ENCODE measurements at places on chromosomes 3 and 15.

DNA sequence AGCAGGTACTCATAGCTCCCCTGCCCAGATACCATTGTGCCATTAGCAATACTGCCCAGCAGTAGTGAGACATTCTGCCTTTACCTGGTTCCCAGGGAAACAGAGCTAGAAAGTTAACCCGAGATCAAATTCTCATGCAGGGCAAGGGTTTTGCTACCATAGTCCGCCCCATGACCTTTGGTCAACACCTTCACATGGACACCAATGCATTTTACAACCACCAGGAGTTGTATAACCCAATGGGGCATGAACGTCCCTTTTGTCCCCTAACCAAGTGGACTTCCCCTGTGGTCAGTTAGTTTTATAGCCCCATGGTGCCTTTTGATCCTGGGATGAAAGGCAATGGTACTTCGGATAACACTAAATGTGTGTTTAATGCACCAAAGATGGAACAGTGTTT is 151.7 kb upstream of the IQSEC1 start:
- DNase-seq, result no peak

GRCh38 chr3:32758375-32758753 is 59.4 kb upstream of the TRIM71 start:
- no peak for DNase-seq

DNA sequence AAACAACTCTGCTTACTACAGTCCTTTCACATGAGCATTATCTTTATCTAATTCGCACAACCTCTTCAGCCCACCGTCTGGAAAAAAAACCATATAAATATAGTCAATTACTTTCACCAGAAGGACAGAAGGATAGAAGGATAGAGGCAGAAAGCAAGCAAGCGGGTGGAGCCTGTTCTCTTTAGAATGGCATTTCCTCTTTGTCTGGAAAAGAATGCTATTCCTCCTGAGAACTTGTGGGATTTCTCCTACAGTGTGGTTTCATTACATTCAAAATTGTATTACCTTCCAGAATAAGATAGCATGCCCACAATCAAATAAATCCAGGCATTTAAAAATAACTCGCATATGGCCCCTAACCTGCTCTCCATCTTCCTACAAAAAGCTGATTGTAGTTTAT is 23.1 kb downstream of the SLC30A4 start:
- DNase-seq, result no peak

GRCh38 chr3:183255348-183255730 is 2.3 kb downstream of the B3GNT5 start:
- no peak for DNase-seq

DNA sequence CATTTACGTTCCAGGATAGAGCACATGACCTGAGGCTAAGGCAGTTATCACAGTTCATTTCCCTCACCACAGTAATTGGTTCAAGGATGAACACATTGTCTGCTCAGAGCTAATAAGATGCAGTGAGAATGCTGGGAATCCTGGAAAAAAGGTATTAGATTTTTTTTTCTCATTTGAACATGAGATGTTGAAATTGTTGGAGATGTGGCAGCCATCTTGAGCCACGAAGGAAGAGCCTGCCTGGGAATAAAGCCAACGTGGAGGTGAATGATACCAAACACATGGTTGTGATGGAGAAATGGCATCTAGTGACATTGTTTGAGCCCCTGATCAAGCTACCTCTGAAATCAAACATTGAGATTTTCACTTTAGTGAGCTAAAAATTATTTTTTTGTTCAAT is 16.0 kb upstream of the STT3B start:
- no peak for DNase-seq

- no peak for DNase-seq
Observed at GRCh38 chr3:150146991-150147761, 176.5 kb upstream of the PFN2 start.

- DNase-seq, result no peak
Observed at GRCh38 chr3:82294609-82295008, 533.2 kb upstream of the GBE1 start.

DNA sequence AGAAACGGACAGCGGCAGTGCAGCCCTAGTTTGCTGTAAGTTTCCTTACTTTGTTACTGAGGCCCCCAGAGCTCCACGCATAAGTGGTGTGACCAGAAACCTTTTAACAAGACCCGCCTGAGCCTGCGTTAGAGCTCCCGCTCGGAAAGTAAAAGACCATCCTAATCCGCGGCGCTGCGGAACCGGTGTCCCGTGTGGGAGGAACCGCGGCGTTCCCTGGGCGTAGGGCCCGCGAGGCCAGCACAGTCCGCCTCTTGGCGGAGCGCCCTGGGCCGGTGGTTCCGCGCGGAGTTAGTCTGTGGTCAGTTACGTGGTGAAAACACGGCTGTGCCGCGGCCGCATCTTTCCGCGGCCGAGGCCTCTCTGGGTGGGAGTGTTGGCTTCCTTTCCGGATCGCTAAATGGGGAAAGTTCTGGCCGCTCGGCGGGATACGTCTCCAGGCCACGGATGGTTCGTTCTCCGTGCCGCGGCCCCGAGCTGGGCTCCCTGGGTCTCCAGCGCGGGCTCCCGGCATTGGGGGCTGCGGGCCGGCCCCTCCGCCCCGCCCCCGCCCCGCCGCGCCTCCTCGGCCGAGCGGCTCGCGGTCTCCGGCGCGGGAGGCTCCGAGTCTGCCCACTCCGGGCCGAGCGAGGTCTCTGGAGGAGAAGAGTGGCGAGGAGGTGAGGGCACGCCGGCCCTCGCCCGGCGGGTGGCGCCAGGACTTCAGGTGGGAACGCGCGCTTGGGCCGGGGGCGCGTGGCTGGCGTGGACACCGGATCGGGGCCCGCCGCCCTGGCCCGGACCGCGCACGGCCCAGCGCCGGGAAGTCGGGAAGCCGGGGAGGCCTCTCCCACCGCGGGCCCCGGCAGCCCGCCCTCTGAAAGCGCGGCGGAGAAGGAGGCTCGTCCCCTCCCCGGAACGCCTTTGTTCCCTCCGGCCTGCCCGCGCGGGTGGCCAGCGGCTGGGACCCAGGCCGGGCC is 754 bp downstream of the B3GNT5 start:
- peak; percentile 20 for DNase-seq

- DNase-seq, result no peak
Observed at GRCh38 chr15:96334705-96335410, 4.4 kb downstream of the NR2F2 start.

GRCh38 chr15:39624806-39625205 is 43.9 kb downstream of the THBS1 start:
- DNase-seq, result no peak

DNA sequence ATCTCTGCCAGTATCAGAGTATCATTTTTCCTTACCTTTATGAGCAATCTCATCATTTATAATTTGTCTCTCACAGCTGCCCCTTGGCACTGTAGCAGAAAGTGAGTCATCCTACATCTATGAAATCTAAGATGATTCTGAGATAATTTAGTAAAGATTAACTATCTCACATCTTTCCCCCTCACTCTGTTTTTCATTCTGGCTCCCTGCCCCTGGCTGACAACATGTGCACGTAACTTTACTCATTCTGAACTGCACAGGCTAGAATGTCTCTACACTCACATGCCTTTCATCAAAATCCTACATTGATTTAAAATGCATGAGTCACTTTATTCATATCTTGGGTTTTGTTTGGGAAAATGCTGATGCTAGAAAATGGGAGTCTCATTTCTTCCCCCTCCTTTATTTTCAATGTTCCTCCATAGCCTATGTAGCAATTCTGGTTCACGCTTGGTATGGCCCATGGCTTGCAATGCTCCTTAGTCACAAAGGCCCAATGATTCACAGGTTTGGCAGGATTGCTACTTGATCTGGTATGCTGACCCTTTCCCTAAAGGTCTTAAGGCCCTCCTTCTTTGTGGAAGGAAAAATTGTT is 838.5 kb downstream of the TUSC7 start:
- DNase-seq, result no peak

DNA sequence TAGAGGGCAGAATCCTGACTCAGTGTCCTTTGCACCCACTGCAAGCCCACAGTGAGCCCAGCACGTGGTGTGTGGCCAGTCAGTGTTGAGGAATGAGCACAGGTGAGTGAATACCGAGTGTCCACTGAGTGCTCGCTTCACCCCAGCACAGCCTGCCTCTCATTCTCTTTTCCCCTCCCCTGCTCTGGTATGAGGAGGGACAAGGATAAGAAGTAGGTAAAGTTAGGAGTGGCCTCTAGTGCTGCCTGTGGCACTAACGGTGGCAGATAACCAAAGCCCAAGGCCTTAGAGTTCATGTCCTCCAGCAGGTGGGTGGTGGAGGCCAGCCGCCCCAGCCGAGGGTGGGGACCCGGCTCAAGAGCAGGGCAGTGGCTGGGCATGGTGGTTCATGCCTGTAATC is 38.0 kb downstream of the PRKCD start:
- DNase-seq, result no peak

GRCh38 chr3:193816656-193817311 is 223.8 kb downstream of the OPA1 start:
- DNase-seq, result no peak

DNA sequence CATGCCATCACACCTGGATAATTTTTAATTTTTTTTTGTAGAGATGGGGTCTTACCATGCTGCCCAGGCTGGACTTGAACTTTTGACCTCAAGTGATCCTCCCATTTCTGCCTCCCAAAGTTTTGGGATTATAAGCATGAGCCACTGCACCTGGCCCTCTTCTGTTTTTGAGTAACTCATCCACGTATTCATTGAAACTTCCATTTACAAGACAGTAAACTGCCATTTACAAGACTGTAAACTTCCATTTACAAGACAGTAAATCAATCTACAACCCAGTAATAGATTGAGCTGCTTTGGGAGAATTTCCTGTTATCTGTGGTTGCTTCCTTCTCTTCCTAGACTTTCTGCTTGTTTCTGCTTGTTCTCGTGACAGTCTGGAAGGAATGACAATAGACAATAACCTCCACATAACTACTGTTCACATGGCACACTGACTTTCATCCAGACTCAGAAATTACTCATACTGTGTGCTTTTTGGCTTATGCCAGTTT is 114.7 kb upstream of the CCNL1 start:
- DNase-seq, result no peak

- DNase-seq, result no peak
Observed at GRCh38 chr3:139687431-139687830, 9.7 kb upstream of the NMNAT3 start.

DNA sequence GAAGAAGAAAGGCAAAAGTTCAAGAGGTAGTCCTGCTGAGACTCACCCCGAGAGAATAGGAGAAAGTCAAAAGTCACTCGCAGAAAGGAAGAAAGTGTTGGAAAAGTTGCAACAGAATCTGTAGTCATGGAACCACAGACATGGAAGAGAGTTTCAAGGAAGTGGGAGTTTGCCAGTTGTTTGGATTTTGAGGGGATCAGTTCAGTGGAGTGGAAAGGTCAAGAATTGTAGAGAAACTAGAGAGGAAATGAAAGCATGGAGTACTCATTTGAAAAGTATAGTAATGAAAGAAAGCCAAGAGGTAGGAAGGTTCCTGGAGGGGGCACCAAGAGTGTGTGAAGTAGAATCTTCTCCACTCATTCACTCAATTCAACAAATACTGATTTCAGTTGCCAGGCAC is 34.7 kb downstream of the SPTSSB start:
- DNase-seq, result no peak

GRCh38 chr3:193377591-193377990 is 962 bp downstream of the ATP13A5 start:
- DNase-seq, result no peak

DNA sequence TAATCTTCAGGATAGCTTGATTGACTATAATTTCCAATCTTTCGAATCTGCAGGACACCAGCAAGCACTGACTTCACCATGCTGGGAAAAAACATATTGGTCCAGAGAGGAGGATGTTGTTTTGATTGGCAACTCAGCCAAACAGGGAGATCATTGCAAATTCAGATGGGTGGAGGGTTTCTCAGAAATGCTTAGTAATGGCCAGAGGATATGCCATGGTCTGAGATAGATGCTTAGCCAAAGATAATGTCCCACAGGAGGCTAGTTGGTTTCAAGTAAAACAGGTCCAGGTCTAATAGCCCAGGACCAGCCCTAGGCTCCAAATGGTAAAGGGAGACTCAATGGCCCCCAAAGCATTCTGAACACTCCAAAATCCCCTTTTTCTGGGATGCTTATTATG is 46.7 kb upstream of the CCDC80 start:
- no peak for DNase-seq

DNA sequence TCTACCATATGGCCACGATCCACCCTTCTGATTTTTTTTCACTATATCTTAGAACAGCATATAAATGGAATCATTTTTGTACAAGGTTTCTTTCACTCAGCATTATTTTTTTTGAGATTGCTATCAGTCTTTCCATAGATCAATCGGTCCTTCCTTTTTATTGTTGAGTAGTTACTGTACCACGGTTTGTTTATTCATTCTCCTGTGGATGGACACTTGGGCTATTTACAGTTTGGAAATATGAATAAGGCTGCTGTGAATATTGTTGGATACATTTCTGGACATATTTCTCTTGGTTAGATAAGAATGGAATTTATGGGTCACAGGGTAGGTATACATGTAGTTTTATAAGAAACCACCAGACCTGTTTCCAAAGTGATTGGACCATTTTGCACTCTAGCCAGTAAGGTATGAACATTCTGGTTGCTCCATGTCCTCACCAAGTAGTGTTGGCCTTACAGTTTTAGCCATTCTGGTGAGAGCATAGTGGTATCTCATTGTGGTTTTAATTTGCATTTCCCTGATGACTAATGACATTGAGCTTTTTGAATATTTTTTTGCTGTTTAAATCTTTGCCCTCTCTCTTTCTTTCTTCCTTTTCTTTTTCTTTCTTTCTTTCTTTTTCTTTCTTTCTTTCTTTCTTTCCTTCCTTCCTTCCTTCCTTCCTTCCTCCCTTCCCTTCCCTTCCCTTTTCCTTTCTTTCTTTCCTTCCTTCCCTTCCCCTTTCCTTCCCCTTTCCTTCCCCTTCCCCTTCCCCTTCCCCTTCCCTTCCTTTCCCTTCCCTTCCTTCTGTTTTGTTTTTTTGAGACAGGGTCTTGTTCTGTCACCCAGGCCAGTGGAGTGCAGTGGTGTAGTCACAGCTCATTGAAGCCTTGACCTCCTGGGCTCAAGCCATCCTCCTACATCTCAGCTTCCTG is 49.2 kb downstream of the LRRK1 start:
- no peak for DNase-seq

- DNase-seq, result no peak
Observed at GRCh38 chr3:193262707-193263106, 21.7 kb downstream of the PLAAT1 start.
